ENCODE measurements at places on chromosomes 2 and 18.

GRCh38 chr2:17894005-17894404 lies 15.5 kb downstream of the KCNS3 start:
- no peak for DNase-seq

- peak; percentile 83 for DNase-seq
These were observed 42.2 kb downstream of the KLHL14 start for GRCh38 chr18:32730620-32731091.

DNA sequence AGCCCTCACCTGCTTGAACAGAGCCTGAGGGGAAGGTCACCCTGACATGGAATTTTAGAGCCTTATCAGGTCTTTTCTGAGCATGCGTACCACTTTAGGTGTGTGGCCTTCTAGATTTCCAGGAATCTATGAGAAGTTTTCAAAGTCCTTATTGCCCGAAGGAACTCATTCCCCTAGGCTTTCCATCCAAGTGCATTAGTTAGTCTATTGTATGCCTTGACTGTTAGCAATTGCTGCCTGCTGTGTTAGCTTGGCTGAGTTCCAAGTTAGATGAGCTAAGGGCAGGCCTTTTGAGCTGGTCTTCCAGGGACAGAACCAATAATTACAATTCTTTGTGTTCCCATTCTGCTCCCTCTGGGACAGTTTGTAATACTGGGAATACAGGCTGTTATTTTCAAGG lies 30.8 kb upstream of the PUM2 start:
- peak; percentile 95 for DNase-seq

DNA sequence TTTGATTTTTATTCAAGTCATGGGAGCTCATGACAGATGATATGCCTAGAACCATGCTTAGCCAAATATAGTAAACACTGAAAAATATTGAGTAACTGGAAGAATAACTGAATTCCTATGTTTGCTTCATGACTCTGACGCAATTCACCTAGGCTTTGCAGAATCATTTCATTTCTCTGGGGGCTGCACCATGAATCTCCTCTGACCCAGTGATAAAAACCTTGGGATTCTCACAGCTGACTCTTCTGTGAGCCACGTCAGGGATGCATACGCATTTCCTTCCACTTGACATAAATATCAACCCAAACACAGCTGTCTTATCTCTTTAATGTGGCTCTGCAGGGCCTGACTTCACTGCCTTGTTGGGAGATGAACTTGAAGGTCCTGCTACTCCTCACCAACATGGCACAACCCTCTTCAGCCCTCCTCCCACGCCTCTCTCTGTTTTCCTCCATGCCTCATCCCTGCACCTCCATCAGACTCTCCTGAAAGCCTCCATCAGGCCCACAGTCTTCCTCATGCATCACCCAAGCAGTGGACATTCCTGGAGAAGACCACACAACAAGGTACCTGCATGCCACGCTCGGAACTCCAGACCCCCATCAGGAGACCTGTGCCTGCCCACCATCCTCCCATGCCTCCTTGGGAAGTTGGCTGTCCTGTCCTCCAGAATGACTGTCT lies 29.8 kb downstream of the COL6A3 start:
- DNase-seq = no peak

DNA sequence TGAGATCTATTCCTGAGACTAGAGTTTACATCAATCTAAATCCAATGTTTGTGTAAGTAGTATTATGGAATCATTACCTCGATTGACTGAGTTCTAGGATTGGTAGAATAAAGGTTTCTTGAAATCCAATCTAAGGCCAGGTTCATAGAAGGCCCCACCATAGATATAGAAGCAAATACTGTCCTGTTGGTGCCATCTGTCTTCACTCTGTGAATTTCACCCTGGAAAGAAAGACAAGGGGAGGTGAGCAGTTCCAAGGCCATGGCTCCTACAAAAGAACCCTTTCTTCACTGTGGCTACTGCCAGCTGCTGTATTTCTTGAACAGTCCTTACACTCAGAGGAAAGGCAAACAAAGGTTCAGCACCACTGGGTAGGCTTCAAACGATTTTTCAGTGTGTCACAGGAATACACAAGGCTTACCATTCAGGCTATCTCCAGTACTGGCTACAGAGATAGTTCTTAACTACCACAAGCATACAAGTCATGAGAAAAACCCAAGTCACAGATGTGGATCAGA lies 137.0 kb downstream of the LRP2 start:
- DNase-seq = no peak

DNA sequence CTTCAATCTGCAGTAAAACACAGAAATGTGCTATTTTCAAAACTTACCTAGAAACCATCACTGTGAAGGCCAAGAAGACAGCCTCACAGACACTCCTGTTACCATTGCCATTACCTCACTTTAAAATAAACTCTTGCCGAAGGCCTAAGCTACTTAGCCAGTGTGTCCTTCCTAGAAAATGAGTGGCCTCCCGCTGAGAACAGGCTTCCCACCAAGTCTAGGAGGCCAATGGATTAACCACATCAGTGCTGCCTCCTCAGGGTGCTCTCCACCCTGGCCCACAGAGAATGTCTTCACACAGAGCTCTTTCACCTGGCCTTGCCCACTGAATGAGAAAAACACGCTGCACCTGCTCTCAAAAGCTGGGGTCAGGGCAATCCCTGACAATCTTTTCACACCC lies 47.5 kb downstream of the L3MBTL4 start:
- peak; percentile 62 for DNase-seq

- DNase-seq = peak; percentile 33
These were observed 544.4 kb downstream of the DCDC2C start for GRCh38 chr2:4247791-4248190.

DNA sequence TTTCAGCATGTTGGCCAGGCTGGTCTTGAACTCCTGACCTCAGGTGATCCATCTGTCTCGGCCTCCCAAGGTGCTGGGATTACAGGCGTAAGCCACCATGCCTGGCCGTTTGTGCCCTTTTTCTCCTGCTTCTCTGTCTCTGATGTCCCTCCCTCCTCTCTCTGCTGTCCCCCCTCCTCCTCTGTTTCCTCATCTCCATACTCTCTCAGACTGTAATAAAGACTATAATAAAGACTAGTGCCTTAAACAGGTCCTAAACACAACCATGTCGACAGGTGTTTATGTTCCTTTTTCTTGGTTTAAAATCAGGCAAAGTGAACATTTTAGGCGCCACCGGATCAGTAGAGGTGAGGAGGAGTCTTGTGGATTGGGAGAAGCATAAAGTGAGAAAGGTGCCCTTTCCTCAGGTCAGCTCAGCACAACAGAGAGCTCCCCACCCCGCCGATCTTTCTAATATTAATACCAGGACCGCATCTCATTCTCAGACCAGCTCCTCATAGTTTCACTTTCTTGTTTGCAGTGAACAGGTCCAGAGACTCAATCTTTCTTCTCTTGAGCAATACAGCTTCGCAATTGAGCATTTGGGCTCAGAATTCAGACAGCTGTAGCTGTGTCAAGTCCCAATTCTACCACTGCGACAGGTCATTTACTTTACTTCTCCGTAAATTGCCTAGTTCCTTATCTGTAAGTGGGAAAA lies 23.7 kb downstream of the TIMM21 start:
- DNase-seq = no peak

DNA sequence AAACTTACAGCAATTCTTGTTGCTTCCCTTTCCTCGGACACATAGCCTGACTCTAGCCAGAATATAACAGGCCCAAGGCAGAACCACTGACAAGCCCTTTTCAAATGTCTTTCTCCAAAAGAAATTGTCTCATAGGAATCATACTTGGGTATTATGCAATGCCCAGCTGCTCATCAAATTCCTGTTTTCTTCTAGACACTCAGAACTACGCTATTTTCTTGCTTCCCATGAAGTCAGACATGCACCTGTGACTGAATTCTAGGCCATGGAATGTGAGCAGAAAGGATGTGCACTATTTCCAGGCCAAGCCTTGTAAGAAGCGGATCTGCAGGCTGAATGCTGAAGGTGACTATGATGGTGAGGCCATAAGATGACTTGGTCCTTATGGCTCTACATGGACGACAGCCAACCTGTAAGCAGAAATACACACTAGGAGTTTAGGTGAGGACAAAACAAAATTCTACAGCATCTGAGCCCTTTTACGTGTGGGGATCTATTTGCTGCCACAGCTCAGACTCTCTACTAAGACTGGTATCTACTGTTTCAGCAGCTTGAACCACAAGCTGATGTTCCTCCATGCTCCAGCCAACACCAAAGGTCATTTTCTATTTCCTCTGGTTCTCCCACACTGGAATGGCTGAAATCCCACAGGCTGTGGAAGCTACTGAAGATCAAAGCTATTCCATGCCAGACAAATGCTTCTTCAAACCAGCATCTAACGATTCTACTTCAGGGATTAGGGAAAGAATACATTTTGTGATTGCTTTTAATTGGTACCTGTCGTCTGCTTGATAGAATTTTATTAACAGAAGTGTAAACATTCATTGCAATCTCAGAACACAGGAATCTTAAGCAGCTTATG lies 378.7 kb downstream of the RBM43 start:
- DNase-seq = no peak

- no peak for DNase-seq
These were observed 69.3 kb downstream of the KCNG2 start for GRCh38 chr18:79866889-79867574.

DNA sequence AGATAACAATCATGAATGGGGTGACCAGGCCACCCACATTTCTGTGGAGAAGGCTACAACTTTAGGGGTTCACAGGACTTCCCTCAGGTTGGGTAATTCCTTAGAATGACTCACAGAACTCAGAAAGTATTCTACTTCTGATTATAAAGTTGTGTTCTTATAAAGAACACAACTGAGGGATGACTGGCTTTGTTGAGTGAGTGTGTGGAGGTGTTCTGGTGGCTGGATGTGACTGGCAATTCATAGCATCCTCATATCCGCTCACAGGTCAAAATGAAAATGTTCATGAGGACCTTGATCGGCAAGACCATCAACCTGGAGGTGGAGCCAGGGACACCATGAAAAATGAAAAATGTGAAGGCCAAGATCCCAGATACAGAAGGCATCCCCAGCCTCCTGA lies 143.3 kb upstream of the CAB39 start:
- no peak for DNase-seq

GRCh38 chr2:72778410-72778809 lies 47.4 kb downstream of the EXOC6B start:
- no peak for DNase-seq

DNA sequence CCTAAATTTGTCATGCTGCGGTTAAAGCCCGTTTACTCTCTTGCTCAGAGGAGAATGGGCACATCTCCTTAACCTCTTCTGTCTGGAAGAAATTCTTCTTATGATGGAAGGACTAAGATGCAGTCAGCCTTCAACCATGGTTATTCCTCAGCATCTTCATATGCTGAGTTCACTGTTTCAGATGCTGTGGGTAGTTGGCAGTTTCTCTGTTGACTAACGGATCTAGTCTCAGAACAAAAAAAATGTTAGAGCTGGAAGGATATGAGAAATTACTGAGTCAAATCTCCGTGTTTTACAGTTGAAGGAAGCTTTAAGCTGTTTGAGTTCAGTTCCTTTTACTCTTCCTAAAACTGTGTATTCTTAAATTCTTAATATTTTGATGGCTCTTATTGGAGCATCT lies 43.6 kb upstream of the PGAP1 start:
- no peak for DNase-seq

- peak; percentile 38 for DNase-seq
These were observed 130.6 kb upstream of the SKOR2 start for GRCh38 chr18:47381975-47382570.

DNA sequence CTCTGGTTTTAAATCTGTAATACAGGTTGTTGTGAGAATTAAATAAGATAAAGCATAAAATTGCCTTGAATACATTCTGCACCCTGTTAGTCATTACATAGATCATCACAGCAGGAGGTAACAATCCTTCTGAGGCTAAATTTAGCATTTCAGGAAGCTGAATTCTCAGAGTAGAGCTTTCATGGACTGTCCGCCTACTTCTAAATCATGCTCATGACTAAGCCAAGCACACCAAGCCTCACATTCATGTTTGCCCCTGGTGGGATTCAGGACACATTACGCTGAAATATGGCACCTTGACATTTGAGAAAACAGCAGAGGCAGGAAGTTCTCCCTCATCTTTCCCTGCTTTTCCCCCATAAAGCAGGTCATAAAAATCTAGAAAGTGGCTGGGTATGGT lies 16.6 kb upstream of the PIK3C3 start:
- DNase-seq = peak; percentile 27

- DNase-seq = peak; percentile 86
These were observed 121.3 kb downstream of the AGAP1 start for GRCh38 chr2:235614900-235615712.

DNA sequence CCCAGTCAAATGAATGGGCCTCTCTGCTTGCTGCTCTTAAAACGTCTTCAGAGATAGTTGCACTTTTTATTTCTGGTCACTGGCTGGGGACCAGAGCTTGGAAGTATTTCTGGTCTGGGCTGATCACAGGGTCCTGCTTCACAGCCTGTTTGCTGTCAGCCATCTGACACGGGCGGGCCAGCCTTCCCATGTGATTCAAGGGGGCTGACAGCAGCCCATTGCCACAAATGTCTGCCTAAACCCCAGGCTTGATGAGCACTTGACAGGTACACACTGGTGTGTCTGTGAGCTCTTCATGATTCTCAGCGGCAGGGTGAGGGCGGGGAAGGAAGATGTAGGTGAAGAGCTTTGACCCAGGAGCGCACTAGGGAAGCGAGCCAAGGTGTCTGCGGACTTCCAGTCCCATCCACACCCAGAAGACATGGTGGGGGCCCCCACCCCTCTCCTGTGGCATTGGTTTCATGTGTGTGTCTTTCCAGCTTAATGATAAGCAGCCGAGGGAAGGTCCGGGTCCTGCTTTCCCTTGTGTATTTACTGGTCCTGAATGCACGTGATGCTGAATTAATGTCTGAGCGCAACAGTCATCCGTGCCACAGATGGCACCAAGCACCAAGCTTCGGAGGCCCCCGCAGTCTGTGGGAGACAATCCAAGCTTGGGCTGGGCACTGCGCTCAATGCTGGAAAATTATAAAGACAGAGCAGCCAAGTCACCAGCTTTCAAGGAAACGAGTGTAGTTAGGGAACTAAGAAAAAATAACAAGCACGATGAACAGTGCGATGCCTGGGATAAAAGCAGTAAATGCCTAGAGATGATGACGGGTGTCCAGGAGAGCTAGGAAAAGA lies 73.3 kb downstream of the SH3BP4 start:
- DNase-seq = no peak

DNA sequence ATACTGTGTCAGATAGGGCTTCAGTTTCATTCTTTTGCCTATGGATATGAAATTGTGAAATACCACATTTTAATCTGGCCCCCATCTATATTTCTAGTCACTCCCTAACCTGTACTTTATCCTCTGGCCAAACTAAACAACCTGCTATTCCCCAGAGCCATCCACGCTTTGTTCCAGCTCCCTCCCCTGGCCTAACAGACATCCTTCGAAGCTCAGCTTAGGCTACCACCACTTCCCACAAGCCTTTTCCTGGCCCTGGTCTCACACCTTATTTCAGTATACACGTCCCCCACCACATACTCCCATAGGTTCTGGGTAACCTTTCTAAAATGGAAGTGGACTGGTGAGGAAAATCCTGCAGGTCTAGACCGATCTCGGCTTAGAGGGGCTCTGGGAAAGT lies 55.4 kb downstream of the MAP4K3 start:
- peak; percentile 70 for DNase-seq

Data from NCI-H69 (cell line).